ENCODE measurements at places on chromosomes 3 and 15.

DNA sequence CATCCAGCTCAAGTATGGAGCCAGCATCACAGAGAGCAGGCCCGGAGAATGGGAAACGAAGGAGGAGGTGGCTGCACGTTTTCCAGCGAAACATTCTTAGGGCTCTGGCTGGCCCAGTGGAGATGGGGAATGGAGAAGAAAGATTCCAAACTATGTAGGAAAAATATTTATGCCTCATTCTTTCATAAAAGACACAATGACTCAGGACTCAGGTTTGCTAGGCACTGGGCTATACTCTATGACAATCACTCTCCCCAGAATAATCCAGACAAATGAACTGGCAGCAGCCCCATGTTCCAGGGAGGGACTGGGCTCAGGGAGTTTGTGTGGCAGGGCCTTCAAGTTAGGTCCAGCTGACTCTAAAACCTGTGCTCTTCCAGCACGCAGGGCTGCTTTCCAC lies 110.8 kb upstream of the RAD18 start:
- DNase-seq = no peak

DNA sequence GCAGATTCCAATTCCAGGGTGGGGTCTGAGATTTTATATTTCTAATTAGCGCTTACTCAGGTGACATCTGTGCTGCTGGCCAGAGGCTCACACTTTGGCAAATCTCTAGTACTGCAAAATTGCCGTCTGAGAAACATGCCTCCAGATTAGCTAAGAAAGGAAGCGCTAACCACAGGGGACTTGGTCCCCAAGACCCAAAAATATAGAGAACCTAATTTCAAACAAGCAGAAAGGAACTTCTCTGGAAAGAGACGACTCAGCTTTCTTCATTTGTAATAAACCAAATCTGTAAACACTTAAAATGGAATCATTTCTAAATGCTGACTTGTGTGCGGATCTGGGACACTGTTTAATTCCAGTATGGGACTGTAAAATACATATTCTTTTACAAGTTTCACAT lies 55.7 kb downstream of the B3GNT5 start:
- no peak for DNase-seq

DNA sequence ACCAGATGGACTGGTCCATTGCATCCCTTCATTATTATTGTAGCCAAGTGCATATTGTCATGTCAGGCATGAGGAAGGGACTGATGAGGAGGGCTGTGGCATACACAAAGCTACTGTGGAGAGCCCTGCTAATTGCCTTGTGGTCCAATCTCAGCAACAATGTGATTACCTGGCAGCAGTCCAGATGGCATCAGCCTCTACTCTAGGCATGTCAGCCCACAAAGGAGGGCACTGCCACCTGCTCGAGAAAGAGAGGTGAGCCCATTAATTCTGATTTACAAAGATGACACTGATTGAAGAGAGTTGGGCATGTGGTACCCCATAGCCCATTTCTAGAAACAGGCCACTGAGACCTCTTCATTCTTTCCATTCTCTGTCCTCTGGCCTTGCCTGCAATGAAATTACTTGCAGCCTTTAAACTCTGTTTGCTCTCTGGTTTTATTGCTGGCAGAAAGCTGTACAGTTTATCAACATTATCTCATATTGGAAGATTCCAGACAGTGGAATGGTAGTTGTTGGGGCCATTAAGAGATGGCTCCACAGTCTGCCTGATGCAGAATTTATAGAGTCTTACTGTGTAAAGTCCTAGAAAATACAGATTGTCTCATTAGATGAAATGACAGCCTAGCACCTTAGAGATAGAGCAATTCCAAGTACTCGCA lies 307.7 kb downstream of the ARPP21 start:
- DNase-seq = no peak

DNA sequence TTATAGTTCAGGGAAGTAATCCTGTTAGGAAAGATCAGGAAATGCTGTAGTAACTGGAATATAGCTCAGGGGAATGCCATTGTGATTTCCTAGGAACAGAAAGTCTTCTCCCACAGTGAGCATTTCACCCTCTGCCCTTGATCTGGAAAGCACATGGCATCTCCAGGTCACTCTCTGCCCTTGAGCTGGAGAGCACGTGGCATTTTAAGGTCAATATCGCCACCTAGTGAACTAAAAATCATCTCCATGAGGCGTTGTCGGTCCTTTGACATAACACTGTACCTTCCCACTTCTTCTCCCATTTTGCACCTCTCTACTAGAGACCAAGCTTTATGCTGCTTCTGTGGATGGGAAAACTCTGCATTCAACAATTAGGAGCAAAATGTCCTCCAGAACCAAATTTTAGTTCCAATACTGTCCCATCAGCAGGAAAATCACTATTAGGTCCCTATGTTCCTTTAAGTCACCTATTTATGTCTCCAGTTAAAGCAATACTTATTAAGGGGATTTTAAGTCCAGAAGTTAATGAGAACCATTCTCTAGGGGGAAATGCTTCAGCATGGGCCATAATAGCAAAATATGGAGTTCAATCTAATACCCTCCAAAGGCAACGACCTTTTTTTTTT lies 54.7 kb upstream of the GK5 start:
- DNase-seq = no peak

- DNase-seq = no peak
Measured at GRCh38 chr3:100245927-100246326, 14.9 kb upstream of the TBC1D23 start.

DNA sequence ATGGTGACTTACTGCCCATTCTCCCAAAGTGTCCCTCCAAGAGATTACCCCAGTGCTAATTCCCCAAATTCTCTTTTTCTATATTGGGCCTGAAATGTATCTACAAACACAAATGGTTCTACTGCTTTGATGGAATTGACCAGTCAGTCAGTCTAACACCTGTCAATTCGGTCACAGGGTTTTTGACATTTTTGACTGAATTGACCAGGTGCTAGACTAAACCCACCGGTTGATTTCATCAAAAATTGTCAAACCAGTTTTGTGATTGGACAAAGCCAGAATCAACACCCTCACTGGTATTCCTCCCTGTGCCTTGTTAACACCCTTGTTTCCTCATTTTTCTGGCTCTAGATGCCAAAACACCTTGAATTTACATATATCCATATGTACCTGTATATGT lies 398.4 kb upstream of the NR2F2 start:
- no peak for DNase-seq

DNA sequence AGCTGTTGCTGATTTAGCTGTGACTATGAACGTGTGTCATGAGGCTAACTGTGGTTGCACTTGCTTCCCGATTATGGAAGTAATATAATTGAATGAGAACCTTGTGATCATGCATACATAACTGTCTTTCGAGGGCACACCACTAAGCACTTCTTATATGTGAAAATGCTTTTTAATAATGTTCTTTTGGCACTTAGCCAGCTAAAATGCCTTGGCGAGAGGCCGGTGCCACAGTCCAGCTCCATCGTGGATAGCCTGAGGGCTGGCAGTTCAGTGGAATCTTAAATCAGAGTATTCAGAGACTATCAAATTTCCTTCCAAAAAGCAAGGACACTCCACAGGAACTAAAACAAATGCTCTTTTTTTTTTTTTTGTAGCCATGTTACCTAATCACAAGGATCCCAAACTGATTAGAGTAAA lies 161.6 kb upstream of the FRMD4B start:
- DNase-seq = no peak

DNA sequence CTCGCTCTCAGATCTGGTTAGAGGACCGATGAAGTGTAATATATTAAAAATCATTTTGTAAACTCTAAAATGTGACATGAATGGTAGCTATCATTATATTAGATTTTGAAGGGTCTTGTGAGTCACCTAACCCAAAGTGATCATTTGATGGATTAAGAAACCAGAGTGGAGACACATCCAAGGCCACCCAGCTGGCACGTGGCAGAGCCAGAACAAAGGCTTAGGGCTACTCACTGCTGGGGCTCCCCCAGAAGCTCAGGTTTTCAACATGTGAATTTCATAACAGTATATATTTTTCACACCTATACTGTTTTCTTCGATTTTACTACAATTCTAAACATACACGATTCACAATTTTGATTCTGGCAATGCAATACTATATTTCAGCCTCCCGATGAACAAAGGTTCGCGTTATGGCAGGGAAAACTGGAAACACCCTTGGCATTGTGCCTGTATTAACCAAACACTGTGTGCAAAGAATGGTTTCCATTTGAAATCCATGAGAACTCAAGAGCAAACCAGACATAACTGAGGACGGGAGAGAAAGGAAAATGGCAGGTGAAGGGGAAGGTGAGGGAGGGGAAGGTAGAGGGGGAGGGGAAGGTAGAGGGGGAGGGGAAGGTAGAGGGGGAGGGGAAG lies 88.9 kb downstream of the ADAMTS17 start:
- no peak for DNase-seq

DNA sequence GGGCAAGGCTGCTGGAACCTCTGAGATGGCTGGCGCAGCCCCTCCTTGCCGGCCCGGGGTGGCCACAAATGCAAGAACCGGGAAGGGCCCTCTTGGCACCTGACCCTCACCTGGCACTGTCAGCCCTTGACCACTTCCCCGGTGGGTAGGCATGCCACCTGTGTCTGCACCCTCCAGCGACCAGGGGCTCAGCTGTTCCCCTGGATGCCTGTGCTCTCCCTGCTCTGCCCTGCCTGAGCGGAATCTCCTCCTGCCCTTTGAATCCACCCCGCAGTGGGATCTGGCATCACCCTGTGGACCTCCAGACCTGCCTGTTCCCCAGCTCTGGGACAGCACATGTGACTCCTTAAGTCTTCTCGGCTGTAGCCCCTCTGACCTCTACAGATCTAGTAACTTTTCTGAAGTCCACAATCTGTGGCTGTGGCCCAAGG lies 26.1 kb upstream of the FGD5 start:
- DNase-seq = no peak

DNA sequence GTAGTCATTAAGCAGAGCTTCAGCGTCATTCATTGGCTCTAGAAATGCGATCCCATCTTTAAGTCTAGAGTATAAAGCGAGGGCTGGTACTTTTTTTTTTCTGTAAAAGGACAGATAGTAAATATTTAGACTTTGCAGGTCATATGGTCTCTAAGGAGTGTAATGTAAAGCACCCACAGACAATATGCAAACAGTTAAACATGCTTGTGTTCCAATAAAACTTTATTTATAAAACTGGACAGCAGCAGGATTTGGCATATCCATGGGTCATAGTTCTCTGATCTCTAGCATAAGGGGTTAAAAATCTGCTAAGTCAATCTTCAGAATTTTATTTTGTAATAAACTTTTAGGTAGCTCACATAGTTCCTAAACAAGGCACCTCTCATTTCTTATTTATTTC lies 226.8 kb upstream of the TBC1D5 start:
- DNase-seq = no peak

- DNase-seq = no peak
Measured at GRCh38 chr15:80749589-80749988, 29.6 kb upstream of the CEMIP start.

DNA sequence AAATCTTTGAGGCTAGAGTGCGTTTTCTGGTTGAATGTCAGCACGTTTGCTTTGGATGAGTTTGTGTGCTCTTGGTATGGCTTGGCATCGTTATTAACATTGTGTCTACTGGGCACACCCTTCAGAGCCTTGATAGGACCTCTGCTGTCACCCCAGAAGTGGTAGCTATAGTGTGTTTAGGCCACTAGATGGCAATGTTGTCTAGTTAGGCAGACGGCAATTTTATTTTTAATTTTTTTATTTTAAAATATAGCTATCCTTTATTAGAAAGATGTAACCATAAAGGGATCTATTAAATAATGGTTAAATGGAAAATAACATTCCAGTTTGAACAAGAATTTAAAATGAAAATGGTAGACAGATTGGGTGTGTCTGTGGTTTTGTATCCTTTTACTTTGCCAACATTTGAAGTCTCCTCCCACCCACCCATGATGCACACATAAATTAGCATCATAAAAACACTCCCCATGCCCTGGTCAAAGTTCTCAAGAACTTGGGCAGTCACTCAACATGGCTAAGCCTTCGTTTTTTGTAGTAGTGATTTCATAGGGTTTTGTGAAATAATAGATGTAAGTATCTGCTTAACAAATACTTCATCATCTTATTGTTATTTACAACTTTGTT lies 200.7 kb downstream of the KCNH8 start:
- DNase-seq = no peak

DNA sequence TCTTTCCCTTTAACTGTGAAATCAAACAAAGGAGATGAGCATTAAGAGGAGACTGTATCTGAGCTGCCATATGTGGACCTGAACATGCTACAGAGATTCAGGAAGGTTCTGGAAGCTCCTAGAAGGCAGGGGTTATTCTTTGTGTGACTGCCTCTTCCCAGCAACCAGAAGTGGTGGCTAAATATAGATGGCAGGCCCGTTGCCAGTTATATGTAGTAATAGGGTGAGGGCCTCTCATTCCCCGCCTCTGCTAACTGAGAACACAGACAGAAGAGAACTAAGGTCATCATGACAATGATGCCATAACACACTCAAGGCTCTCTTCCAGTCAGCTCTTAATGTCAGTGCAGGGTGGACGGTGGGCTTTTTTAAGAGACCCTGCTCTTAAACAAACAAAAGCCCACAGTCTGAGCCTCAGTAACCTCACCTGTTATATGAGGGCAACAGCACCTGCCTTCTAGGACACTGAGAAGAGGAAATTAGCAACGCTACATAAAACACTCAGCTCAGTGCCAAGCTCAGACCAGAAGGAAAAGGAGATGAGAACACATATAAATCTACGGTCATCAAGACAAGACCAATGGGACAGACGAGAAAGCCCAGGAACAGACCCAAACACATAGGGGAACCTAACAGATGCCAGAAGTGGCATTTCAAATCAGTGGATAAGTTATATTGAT lies 22.3 kb downstream of the CFAP92 start:
- DNase-seq = no peak

GRCh38 chr3:15979495-15979894 lies 181.7 kb upstream of the ANKRD28 start:
- DNase-seq = no peak

DNA sequence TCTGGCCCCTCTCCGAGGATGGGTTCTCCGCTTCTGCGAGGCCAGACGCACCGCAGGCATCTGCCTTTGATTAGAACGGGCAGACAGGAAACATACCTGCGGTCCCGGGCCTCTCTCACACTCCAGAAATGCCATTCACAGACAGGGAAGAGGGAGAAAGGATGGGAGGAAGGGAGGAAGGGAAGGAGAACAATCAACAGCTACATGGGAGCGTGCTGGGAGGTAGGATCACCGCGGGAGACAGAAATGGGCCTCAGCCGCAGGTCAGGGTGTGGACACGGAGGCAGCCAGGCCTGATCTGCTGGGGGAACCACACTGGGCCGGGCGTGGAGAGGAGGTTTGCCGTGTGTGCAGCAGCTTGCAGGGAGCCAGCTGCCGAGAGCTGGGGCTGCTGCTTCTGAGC lies 90.7 kb upstream of the RGMA start:
- no peak for DNase-seq

- DNase-seq = no peak
Measured at GRCh38 chr3:157104928-157105652, 54.9 kb downstream of the CCNL1 start.

- no peak for DNase-seq
Measured at GRCh38 chr3:7813365-7813764, 688.3 kb upstream of the LMCD1 start.

GRCh38 chr15:99408236-99409096 lies 157.2 kb downstream of the LRRC28 start:
- no peak for DNase-seq

GRCh38 chr15:26628879-26629529 lies 143.9 kb downstream of the GABRB3 start:
- DNase-seq = no peak
